ENCODE measurements at places on chromosomes 4 and X.
A peak's percentile ranks its signal among the peaks of the same experiment; 100 is the strongest.

DNA sequence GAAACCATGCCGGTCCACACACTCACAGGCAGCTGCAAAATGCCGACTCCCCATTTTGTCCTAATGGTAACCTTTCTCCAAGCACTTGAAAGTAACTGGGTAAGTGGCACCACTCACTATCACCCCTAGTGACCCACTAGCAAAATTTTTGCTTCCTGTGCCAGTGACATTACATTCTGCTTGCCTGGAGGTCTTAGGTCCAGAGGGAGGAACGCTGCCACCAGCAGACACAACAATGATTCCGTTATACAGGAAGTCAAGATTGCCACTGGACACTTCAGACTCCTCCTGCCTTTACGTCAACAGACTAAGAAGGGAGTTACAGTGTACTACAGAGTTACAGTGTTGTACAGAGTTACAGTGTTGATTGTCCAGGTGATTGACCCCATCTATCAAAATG, 11.8 kb upstream of the TMEM192 start:
- DNase-seq = no peak

GRCh38 chr4:181536811-181537434, 706.3 kb upstream of the TENM3 start:
- no peak for DNase-seq

GRCh38 chr4:86563416-86563815, 30.7 kb upstream of the PTPN13 start:
- no peak for DNase-seq

DNA sequence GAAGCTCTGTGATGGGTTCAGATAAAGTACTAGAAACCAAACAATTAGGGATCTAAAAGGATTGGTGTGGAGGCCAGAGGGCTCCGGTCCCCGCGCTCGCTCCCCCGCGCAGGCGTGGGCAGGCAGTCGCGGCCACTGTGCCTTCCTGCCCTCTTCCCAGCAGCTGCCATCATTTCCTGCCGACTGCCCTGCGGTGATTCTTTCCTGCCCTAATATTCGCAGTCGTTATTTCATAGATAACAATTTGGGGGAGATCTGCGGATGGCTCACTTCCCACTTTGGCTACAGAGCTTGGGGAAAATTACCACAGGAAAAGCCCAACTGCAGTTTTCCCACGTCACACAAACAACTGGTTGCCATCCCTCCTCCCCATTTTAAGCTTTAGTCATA, 2.2 kb downstream of the GRIA2 start:
- DNase-seq = no peak

DNA sequence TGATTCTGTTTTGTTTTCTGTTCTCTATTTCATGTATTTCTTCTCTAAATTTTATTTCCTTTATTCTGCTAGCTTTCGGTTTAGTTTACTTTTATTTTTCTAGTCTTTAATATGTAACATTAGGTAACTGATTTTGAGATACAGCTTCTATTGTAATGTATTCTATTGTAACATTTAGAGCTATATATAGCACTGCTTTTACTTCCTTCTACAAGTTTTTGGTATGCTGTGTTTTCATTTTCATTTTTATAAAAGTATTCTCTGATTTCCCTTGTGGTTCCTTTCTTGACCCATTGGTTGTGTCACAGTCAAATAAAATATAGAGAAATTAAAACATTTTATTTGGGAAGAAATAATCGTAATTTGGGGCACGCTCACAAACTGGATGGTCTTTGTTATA, 13.9 kb upstream of the CT47A1 start:
- DNase-seq = no peak

DNA sequence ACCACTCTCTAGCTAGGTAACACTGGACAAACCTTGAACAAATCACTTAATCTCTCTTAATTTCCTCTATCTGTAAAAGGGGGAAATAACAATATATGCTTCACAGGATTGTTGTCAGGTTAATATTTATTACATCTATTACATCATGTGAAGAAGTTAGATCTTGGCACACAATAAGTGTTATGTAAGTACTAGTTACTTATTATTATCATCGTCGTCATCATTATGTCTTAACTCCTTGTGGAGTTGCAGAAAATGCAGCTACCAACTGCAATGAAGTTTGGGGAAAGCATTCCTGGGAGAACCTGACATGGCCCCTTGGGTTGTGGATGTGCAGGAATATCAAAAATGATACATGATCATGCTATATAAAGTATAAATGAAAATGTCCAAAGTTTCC, 4.8 kb upstream of the JCHAIN start:
- no peak for DNase-seq

DNA sequence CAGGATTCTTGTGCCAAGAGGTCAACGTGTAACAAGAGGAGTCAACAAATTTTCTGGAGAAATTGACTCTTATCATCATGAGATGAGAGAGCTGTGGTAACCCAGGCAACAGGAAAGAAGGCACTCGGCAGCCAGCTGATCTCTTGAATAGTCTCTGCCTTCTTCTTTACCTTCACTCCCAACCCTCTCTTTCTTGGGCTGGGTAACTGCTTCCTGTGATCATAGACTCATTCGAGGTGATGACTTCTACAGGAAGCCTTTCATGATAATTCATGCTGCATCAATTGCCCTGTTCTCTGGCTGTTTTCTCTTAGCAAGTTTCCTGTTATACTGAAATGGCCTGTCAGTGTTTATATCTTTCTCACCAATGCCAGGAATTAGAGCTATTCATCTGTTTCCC, 70.8 kb upstream of the FSTL5 start:
- no peak for DNase-seq

DNA sequence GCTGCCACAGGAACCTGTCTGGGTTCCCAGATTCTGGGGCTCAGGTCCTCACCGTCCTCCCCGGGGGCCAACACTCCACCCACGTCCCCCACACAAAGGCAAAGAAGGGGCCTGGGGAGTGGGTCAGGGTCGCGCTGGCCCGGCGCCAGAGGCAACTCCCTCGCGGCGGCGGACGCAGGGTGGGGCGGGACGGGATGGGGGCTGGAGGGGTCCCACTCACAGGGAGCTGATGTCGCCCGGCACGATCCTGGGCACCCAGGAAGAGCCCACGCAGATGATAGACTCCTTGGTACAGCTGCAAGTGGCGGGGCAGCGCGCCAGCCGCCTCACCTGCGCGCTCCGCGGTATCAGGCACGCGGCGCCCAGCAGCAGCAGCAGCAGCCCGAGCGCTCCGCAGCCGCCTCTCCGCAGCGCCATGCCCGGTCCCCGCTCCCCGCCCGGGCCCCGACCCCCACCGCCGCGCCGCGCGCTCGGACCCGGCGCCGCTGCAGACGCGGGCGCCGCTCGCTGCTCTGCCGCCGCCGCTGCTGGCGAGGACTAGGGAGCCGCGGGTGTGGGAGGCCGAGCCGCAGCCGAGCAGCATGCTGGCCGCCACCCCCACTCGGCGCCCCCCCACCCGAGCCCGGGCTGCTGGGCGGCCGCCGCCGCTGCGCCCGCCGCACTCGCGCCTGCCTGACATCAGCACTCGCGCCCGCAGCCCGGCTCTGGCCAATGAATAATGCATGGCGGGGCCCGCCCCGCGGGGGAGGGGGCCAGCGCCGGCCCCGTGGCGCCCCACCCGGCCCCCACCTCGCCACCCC, at the start of gene LGI2:
Gene LGI2 (minus strand): TSS at position 670 of the 800 bp plus-strand sequence. CDS start 253 bp downstream, at position 417.
- peak; percentile 51 for DNase-seq

GRCh38 chr4:149345424-149345823, 470.2 kb downstream of the IQCM start:
- DNase-seq = no peak

GRCh38 chrX:107451731-107452130, 2.3 kb downstream of the FRMPD3 start:
- DNase-seq = no peak

GRCh38 chrX:129777218-129778030, 2.3 kb upstream of the SASH3 start:
- no peak for DNase-seq

GRCh38 chr4:182770259-182770995, 146.8 kb downstream of the DCTD start:
- no peak for DNase-seq

DNA sequence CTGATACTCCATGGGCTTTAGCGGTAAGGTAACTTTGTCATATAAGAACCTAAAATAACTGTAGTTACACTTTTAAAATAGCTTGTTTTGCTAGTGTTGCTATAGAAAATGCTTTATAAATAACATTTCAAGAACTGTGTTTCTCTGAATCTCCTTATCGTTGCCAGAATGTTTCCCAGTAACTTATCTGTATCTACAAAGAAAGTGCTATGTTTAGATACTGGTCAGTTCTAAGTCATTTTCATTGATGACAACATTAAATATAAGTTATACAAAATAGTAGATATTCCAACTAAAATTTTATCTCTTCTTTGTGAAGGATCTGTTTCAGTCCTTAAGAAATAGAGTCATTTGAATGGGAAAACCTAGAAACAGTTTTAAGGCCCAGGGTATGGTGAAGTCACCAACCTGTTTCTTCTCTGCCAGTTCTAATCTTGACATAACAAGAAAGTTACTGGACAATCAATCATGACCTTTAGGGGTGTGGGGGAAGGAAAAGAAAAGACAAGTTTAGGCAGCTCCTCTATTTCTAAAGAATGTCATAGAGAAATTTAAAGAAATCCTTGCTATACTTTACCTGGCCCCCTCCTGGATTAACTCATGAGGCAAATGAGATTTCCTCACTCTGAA, 425.9 kb downstream of the RPA4 start:
- DNase-seq = no peak
